ENCODE measurements at places on chromosomes 16 and 17.
A peak's percentile ranks its signal among the peaks of the same experiment; 100 is the strongest.

- DNase-seq, result no peak
Measured at GRCh38 chr17:62750631-62751051, 57.5 kb downstream of the MARCHF10 start.

DNA sequence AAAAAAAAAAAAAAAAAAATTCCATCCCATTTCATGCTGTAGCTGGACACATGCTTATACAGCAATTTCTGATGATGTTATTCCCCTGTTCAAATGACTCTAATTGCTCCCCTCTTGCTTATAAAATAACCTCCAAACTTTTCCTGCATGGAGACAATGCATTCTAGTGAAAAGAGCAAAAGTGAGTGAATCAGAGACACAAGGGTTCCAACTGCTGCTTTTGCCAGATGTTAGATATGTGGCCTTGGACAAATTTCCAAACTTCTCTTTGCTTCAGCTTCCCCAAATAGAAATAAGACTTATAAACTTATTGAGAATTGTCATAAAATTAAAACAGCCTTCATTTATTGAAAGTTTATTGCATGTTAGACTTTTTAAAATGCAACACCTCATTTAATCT lies 65.0 kb upstream of the AXIN2 start:
- DNase-seq, result no peak

DNA sequence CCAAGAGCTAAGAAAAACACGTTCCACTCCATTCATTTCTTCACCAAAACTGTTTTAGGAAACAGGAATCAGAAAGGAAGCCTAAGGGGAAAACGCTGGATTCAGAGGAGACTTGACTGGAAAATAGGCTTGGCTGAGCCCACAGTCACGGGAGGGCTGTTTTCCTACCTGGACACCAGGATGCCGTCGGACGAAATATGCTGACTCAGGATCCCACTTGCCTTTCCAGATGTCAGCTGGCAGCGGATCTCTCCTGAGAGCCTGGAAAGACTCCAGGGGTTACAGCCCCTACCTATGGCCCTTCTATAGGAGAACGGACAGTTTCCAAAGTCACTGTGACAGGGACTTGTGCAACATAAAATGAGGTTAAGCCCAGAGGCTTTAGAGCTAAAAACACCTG lies 245.1 kb downstream of the C16orf95 start:
- DNase-seq, result no peak

GRCh38 chr17:29449865-29450671 lies 59.9 kb downstream of the TAOK1 start:
- DNase-seq, result no peak

- no peak for DNase-seq
Measured at GRCh38 chr17:45914047-45914717, 19.8 kb downstream of the MAPT start.

DNA sequence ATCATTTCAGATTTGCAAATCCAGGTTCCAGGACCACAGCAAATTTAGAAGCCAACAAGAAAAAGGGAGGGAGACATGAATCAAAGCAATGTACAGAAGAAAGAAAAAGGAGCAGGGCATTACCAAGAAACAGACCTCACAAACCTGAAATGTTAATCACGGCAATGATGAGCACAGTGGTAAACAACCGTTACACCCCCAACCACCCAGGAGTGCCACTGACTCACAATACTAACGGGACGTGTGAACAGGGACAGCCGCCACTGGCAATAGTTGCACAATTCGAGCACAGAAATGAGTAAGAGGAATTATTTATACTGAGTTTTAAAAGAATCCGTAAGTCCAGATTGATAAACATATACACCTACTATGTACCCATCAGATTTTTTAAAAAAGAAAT lies 13.8 kb downstream of the USP22 start:
- DNase-seq, result no peak

- DNase-seq, result no peak
Measured at GRCh38 chr16:27617665-27618064, 67.7 kb downstream of the KATNIP start.

DNA sequence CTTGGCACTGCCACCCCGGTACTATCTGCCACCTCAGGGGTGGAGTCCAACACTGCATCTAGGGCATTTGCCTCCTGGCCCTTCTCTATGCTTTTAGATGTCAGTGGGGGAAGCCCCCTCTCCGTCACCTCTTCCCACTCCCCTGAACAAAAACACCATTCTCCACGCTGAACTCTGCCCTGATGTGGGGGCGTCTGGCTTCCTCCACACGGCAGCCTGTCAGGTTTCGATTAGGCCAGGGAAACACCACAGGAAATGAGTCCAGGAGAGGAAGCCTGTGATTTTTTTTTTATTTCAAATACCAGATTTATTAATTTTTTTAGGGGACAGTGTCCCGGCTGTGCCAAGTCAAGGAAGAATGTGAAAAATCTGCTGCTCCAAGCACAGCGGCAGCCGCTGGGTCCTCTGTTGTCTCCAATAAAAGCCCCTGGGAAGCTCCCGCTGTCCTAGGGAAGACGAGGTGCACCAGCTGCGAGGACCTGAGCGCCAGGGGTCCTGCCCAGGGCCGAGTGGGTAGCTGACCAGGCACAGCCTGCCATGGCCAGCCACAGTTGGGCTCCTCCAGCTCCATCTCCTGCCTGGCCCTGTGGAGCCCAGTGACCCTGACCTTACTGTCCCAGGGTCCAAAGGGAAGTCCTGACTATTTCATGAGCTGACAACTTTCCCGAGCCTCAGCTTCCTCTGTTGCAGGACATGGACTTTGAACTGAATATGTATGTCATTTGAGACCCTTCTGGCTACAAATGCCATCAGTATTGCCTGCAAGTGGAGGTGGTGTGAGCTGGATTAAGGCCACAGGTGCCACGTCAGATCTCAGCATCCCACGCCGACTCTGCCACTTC lies 336.7 kb downstream of the FOXL1 start:
- no peak for DNase-seq

- no peak for DNase-seq
Measured at GRCh38 chr17:65852911-65853310, 291.5 kb upstream of the AXIN2 start.

- no peak for DNase-seq
Measured at GRCh38 chr16:47925811-47926460, 229.9 kb downstream of the ABCC12 start.

DNA sequence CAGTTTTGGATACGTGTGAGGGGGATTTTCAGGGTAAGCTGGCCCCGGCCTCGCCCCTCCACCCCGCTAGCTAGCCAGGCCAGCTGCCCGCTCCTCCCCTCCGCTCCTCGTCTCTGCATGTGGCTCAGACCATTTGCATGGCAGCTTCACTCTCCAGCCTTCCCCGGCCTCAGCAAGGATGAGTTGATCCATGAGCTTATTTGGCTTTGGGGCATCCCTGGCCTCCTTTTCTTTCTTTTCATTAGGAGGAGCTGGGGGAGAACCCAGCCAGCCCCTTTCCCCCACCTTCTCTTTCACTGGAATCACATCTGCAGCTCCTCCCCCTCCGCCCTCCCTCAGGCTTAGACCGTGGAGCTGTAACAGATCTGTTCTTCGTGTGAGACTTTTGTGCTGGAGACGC lies 30.7 kb downstream of the ELAC2 start:
- DNase-seq, result no peak

- DNase-seq, result no peak
Measured at GRCh38 chr16:8892101-8892575, 10.0 kb downstream of the LITAFD start.

DNA sequence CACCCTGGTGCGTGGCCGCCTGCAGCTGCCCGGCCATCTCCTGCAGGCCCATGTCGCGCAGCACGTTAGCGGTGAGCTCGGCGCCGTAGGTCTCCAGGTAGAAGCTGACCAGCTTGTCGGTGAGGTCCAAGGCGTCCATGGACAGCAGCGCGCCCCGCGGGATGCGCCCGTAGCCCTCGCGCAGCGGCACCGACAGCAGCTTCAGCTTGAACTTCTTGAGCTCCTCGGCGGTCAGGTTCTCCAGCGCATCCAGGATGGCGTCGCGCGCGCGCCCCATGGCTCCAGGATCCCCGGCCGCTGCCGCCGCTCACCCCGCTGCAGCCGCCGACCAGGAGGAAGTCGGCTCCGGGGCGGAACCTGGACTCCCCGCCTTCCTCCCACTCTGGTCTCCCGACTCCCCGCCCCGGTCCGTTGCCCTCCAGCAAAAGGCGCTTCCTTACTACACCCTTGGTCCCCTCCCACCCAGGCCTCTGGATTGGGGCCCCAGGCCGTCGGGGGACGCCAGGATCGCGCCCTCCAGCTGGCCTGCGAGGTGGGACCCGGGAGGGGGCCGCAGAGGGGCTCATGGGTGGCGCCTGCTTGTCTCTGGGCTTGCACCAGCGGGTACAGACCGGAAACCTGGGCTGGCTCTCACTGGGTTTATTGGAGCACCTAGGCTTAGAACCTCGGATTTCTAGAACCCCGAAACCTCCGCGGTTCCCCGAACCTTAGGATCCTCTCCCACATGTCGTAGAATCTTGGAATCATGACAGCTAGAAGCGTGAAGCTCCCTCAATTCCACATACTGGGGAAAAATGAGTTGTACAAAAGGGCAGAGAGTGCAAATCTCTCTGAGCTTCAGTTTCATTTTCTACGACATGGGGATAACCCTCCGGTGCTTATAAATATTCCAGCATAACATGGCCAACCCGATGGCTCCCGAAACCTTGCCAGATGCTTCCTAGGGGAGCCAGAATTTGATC lies at the start of gene PYCARD:
Gene PYCARD, minus strand, starts transcription at position 347 of the 962 bp plus-strand sequence. Its CDS starts 70 bp downstream, at position 277.
- DNase-seq, result peak; percentile 52

GRCh38 chr17:73069164-73069770 lies 23.2 kb downstream of the SLC39A11 start:
- no peak for DNase-seq

DNA sequence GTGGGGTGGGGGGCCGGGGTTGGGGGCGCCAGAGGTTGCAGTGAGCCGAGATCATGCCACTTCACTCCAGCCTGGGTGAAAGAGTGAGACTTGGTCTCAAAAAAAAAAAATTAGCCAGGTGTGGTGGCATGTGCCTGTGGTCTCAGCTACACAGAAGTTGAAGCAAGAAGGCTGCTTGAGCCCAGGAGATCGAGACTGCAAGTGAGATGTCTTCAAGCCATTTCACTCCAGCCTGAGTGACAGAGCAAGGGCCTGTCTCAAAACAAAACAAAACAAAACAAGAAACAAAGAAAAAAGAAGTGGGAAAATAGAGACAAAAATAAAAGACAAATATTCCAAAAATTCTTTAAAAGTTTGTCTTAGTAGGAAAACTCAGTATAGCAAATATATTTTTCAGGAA lies 135.1 kb upstream of the CORO6 start:
- peak; percentile 14 for DNase-seq

- peak; percentile 47 for DNase-seq
Measured at GRCh38 chr16:31472709-31473203, 804 bp downstream of the TGFB1I1 start.

DNA sequence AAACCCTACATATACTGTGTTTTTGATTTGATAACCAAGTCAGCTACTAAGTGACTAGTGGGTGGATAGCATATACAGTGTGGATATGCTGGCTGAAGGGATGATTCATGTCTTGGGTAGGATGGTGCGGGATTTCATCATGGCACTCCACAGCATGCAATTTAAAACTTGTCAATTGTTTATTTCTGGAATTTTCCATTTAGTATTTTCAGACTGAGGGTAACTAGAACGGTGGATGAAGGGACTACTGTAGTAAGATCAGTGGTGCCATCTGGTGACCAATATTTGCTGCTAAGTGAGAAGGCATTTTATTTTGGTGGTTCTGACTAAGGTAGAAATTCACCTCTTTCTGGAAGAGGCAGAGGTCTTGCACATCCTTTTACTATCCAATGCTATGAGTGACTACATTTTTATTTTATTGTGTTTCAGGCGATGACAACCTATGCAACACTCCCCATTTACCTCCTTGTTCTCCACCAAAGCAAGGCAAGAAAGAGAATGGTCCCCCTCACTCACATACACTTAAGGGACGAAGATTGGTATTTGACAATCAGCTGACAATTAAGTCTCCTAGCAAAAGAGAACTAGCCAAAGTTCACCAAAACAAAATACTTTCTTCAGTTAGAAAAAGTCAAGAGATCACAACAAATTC lies 3.1 kb downstream of the CDC6 start:
- peak; percentile 48 for DNase-seq

GRCh38 chr17:56913000-56913311 lies 893 bp downstream of the TRIM25 start:
- no peak for DNase-seq

DNA sequence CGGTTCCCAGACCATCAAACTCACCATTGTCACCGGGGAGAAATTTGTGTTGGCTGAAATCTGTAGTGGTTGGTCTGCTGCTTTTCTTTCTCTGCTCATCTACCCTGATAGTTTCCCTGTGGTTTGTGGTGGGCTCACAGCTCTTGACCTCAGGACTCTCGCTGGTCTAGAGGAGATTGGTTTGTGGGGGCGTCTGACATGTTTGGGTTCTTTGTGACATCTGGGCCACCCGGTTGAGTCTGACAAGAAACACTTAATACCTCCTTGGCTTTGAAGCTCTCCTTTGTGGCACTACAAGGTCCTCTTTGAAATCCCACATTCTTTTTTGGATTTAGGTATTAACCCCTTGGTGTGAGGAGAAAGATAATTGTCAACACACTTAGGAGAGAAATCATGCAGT lies 662.0 kb downstream of the WWOX start:
- DNase-seq, result no peak

GRCh38 chr17:80872001-80872500 lies 119.6 kb upstream of the CHMP6 start:
- no peak for DNase-seq

DNA sequence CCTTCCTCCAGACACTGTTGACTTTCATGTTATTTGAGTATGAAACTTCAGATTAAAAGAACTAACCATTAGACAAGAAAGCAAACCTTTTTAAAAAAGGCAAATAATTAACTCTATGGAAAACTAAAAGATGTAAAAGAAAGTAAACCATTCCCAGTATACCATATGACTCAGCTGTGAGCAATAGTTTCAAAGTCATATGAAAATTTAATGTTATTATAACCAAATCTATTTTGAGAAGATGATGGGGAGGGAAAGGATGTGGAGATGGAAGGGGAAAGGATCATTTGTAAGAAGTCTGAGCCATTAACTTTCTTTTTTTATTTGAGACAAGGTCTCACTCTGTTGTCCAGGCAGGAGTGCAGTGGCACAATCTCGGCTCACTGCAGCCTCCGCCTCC lies 131.8 kb downstream of the IRX5 start:
- no peak for DNase-seq

DNA sequence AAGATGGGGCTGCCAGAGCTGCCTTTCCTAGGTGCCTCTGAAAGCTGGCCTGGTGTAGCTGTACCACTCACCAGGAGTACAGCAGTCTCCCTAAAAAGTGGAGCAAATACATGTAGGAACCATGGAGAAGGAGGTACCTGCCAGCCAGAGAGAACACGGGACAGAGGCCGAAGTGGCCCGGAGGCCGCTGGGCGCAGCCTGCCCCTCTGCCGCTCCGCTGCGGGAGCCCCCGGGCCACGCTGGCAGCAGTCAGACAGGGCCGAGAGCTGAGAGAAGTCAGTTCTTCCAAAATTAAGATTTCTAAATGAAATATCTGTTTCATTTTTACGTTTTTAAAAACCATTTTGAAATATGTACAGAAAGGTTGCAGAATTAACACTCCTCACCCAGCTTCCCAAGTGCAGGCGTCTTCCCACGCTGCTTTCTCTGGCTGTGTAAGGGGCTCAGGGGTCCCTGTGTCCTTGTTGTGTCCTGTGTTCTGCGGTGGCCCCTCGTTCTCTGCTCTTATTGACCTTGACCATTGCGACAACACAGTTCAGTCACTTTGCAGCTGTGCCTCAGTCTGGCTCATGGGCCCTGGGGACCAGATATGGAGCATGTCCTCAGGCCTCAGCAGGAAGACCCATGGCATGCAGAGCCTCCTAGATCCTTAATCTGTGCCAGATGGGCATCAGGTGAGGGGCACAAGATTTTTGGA lies 5.0 kb downstream of the MAPK8IP3 start:
- DNase-seq, result no peak

Measured in CD4-positive, alpha-beta T cell treated with Interleukin-17A for 4 hours (primary cell).